Astrocyte (in vitro differentiated cells and primary cell): ENCODE measurements at places on chromosomes 6 and 20.

DNA sequence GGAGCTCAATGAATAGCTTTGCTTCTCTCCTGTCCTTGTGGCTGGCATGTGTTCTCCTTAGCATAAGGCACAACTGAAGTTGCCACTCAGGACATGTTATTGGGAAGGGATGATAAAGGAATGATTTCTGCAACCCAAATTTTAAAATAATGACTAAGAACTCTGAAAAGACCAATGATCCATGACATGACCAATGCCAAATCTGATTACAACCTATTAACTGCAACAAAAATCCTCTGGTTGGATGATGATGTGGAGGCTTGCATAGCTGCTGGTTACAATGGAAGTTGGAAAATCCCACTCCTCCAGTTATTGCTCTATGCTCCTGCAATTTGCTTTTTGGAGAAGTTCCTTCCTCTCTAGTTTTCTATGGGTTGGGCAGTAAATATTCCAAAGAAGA is 63.4 kb upstream of the FBXL4 start:
- no peak overlapping the region for H3K4me3 ChIP-seq
- H3K4me1 ChIP-seq: peaks cover 19% of the 10 kb centered on the region
- no peaks in the 10 kb centered on the region for H3K36me3 ChIP-seq
- no peaks in the 10 kb centered on the region for H3K27me3 ChIP-seq
- DNase-seq: no peak

GRCh38 chr6:53672237-53672636 is 6.7 kb upstream of the KLHL31 start:
- no peak overlapping the region for H3K4me3 ChIP-seq
- peaks cover 8% of the 10 kb centered on the region for H3K4me1 ChIP-seq
- no peak for DNase-seq
- no peaks in the 10 kb centered on the region for H3K27me3 ChIP-seq
- H3K27ac ChIP-seq: no peak overlapping the region

- H3K27ac ChIP-seq: no peak overlapping the region
- H3K36me3 ChIP-seq: no peaks in the 10 kb centered on the region
- no peak for DNase-seq
- H3K27me3 ChIP-seq: no peaks in the 10 kb centered on the region
- H3K4me1 ChIP-seq: no peaks in the 10 kb centered on the region
Observed at GRCh38 chr6:141437685-141438084, 695.0 kb upstream of the GJE1 start.

DNA sequence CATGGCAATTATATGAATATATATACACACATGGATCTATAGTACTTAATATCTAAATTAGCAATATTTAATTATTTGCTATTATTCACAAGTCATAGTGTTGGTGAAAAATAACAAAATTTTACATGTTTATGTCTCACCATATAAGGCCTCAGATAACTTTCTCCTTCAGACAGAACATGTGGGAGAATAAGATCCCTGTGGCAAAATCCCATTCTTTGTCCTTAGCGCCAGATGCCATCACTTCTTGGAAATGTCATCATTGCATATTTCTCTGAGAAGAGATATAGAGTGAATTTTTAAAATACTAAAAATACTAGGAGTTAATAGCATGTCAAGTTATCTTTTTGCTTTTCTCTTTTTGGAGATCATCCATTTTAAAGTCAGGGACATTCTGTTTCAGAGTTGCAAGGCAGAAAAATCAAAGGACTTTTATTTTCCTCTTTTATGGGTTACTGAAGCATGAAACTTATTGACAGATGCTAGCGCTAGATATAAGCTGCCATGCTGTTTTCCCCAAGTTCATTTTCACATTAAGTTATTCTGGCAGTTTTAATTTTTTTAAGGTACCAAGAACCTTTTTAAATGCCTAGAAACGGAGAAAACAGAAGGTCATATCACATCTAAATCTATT is 30.4 kb upstream of the STXBP5 start:
- H3K27me3 ChIP-seq: no peaks in the 10 kb centered on the region
- no peak overlapping the region for H3K4me3 ChIP-seq
- peaks cover 14% of the 10 kb centered on the region for H3K4me1 ChIP-seq
- no peak overlapping the region for H3K27ac ChIP-seq
- no peaks in the 10 kb centered on the region for H3K36me3 ChIP-seq

- no peak for DNase-seq
- no peak overlapping the region for H3K27ac ChIP-seq
- H3K27me3 ChIP-seq: no peaks in the 10 kb centered on the region
- no peaks in the 10 kb centered on the region for H3K36me3 ChIP-seq
- H3K4me3 ChIP-seq: no peak overlapping the region
Observed at GRCh38 chr20:52039790-52040189, 151.8 kb downstream of the ZFP64 start.

- H3K4me1 ChIP-seq: peaks cover 3% of the 10 kb centered on the region
- no peaks in the 10 kb centered on the region for H3K36me3 ChIP-seq
- DNase-seq: no peak
- H3K27ac ChIP-seq: peak overlapping the region; percentile 82
Observed at GRCh38 chr6:106629859-106630163, 433 bp downstream of the QRSL1 start.

GRCh38 chr20:47499053-47499452 is 2.6 kb upstream of the NCOA3 start:
- DNase-seq: no peak
- H3K36me3 ChIP-seq: no peaks in the 10 kb centered on the region
- no peaks in the 10 kb centered on the region for H3K27me3 ChIP-seq
- no peak overlapping the region for H3K27ac ChIP-seq
- no peak overlapping the region for H3K4me3 ChIP-seq
- H3K4me1 ChIP-seq: peaks cover 9% of the 10 kb centered on the region

DNA sequence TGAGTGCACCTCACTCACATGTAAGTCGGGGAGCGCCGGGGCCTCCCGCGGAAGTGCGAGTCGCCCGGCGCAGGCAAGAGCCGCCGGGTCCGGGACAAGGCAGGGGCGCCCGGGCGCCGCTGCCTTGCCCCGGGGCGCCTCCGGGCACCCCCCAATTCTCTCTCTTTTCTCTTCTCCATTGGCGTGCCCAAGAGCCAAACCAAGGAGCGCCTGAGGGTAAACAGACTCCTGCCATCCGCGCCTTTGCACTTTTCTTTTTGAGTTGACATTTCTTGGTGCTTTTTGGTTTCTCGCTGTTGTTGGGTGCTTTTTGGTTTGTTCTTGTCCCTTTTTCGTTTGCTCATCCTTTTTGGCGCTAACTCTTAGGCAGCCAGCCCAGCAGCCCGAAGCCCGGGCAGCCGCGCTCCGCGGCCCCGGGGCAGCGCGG is 36.8 kb downstream of the GNAS start:
- H3K4me3 ChIP-seq: peak overlapping the region; percentile 64
- H3K36me3 ChIP-seq: no peaks in the 10 kb centered on the region
- H3K27me3 ChIP-seq: no peaks in the 10 kb centered on the region
- peaks cover 10% of the 10 kb centered on the region for H3K4me1 ChIP-seq
- H3K27ac ChIP-seq: no peak overlapping the region

GRCh38 chr6:100229512-100229911 is 235.2 kb downstream of the SIM1 start:
- H3K4me3 ChIP-seq: peak overlapping the region; percentile 27
- peak overlapping the region; percentile 35 for H3K27ac ChIP-seq
- no peaks in the 10 kb centered on the region for H3K27me3 ChIP-seq
- H3K36me3 ChIP-seq: no peaks in the 10 kb centered on the region
- H3K4me1 ChIP-seq: peaks cover 10% of the 10 kb centered on the region

DNA sequence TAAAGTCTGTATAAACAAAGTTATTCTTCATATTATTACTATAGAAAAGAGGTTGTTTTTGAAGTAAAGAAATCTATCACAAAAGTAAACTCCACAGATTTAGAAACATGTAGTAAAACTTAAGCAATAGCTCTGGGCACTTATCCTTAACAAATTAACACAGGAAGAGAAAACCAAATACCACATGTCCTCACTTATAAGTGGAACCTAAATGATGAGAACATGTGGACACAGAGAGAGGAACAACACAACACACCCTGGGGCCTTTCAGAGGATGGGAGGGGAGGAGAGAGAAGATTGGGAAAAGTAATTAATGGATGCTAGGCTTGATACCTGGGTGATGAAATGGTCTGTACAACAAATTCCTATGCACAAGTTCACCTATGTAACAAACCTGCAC is 57.2 kb downstream of the C6orf58 start:
- H3K27me3 ChIP-seq: no peaks in the 10 kb centered on the region
- H3K4me1 ChIP-seq: no peaks in the 10 kb centered on the region
- H3K4me3 ChIP-seq: no peak overlapping the region
- no peak overlapping the region for H3K27ac ChIP-seq
- H3K36me3 ChIP-seq: no peaks in the 10 kb centered on the region
- DNase-seq: no peak

GRCh38 chr6:73174646-73175045 is 50.6 kb downstream of the KHDC1L start:
- DNase-seq: no peak
- no peaks in the 10 kb centered on the region for H3K36me3 ChIP-seq
- H3K27me3 ChIP-seq: no peaks in the 10 kb centered on the region

GRCh38 chr6:138523347-138524210 is 24.3 kb upstream of the NHSL1 start:
- no peak overlapping the region for H3K4me3 ChIP-seq
- no peak for DNase-seq
- peaks cover 13% of the 10 kb centered on the region for H3K4me1 ChIP-seq
- no peaks in the 10 kb centered on the region for H3K27me3 ChIP-seq
- no peak overlapping the region for H3K27ac ChIP-seq
- H3K36me3 ChIP-seq: no peaks in the 10 kb centered on the region

DNA sequence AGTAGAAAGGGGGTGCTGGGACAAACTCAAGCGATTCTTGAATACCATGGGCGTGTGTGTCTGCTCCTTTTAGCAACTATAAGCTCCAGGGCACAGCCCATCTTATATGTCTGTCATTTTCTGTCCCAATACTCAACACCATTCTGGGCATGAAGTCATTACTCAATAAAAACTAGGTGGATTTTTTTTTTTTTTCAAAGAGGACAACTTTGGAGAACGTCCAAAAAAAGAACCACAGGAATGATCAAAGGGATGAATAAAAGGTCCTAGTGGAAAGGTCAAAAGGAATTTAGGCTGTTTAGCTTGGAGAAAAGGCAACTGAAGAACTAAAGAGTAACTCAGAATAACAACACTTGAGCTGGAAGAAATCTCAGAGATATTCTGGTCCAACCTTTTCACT is 24.4 kb downstream of the UQCC1 start:
- peak; percentile 63 for DNase-seq
- H3K27me3 ChIP-seq: no peaks in the 10 kb centered on the region
- H3K4me1 ChIP-seq: peaks cover 24% of the 10 kb centered on the region
- H3K36me3 ChIP-seq: peaks cover 15% of the 10 kb centered on the region
- no peak overlapping the region for H3K4me3 ChIP-seq

DNA sequence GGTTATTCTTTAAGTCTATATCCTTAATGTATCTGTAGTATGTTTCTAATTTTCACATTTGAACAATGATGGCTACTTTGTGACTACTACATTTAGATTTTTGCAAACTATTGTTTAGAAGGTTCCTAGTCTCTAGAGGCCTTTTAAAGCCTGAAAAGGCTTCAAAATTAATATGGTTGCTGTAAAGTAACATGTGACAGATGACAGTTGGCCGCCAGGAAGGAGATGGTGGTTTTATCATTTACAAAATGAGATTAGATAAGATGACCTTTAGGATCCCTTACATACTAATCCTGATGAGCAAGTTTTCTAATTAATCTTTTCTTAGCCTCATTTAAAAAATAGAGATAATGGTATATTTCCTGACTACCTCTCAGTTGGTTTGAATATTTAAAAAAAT is 18.8 kb downstream of the SCAF8 start:
- H3K27ac ChIP-seq: no peak overlapping the region
- no peaks in the 10 kb centered on the region for H3K36me3 ChIP-seq
- no peak for DNase-seq
- H3K4me3 ChIP-seq: no peak overlapping the region

GRCh38 chr6:159066483-159066882 is 21.7 kb upstream of the TAGAP start:
- no peaks in the 10 kb centered on the region for H3K4me1 ChIP-seq
- no peak overlapping the region for H3K4me3 ChIP-seq
- H3K27ac ChIP-seq: no peak overlapping the region
- H3K27me3 ChIP-seq: peaks cover 34% of the 10 kb centered on the region
- H3K36me3 ChIP-seq: no peaks in the 10 kb centered on the region

DNA sequence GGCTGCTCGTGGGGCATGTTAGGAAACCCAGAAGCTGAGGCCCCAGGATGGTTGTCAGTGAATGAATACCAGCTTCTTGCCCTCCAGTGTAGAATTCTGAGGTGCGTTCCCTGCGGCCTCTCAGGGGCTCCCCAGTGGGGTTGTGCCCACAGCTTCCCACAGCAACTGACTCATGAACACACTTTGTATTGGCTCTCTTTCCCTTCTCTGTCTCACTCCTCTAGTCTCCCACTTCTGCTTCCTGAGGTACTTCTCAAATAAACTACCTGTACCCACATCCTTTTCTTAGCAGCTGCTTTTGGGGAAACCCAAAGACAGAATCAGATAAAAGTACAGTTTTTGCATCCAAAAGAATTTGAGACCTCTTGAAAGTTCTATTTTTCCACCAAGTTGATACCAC is 107.7 kb upstream of the JAG1 start:
- no peaks in the 10 kb centered on the region for H3K27me3 ChIP-seq
- no peak for DNase-seq
- H3K36me3 ChIP-seq: no peaks in the 10 kb centered on the region
- H3K4me1 ChIP-seq: peaks cover 3% of the 10 kb centered on the region

DNA sequence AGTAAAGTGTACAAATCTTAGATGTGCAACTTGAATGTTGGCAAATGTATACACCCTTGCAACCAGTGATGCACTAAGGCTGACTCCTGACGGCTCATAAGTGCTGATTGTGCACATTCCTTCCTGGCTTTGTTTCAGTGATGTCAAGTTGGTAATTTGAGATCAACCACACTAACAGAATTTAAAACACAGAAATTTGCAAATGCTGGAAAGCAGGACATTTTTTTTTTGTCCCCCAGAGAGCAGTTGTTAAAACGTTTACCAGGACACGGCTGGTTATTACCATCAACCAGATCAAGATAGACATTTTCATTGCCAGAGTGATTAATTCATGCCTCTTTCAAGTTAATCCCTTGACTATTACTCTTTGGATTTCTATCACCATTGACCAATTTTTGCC is 735.6 kb downstream of the RFPL4B start:
- no peak overlapping the region for H3K4me3 ChIP-seq
- DNase-seq: peak; percentile 79
- H3K36me3 ChIP-seq: no peaks in the 10 kb centered on the region
- no peaks in the 10 kb centered on the region for H3K27me3 ChIP-seq
- H3K4me1 ChIP-seq: no peaks in the 10 kb centered on the region

DNA sequence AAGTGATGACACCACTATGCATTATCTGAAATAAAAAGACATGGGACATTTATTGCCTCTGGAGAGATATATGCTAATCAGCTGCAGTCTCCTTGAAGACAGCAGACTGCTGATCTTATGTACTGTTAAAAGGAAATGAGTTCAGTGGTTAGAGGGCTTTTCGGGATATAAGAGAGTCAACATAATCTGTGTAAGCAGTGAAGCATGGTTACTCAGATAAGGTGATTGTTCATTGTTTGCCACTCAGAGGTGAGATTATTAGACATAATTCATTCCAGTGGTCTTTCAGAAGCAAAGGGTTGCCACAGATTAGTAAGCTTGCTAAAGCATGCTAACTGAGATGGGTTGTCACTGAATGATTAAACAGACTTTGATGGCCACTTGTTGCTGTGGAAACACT is 1450.7 kb upstream of the ADGRB3 start:
- no peaks in the 10 kb centered on the region for H3K4me1 ChIP-seq
- no peak overlapping the region for H3K27ac ChIP-seq
- H3K4me3 ChIP-seq: no peak overlapping the region
- H3K27me3 ChIP-seq: no peaks in the 10 kb centered on the region
- DNase-seq: no peak
